ENCODE measurements at places on chromosomes 2 and 18.
A peak's percentile ranks its signal among the peaks of the same experiment; 100 is the strongest.

DNA sequence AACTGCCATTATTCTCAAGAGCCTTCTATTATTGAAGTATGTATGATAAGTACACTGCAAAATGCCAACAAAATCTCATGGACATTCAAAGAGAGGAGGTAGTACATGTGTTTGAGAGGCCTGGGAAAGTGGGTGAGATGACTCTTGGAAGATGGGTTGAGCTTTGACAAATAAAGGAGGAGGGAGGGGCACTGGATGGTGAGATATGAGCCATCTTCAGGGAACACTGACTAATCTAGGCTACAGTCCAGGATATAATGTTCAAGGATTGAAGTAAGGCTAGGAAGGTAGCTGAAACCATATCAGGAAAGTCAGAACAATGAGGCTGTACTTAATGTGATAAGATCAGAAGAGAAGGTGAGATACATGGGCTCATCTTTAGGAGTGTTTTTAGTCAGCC lies 559.7 kb downstream of the ZEB2 start:
- peak; percentile 22 for DNase-seq

DNA sequence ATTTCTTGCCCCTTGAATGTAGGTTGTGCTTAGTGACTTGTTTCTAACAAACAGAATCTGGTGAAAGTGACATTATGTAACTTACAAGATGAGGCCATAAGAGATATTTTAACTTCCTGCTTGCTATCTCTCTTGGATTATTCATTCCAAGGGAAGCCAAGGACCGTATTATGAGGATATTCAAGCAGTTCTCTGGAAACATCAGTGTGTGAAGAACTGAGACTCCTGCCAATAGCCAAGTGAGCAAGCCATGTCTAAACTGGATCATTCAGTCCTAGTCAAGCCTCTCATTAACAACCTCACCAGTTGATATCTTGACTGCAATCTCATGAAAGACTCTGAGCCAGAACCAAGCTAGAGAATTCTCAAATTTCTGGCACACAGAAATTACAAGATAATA lies 765.1 kb upstream of the SLC8A1 start:
- DNase-seq = no peak

DNA sequence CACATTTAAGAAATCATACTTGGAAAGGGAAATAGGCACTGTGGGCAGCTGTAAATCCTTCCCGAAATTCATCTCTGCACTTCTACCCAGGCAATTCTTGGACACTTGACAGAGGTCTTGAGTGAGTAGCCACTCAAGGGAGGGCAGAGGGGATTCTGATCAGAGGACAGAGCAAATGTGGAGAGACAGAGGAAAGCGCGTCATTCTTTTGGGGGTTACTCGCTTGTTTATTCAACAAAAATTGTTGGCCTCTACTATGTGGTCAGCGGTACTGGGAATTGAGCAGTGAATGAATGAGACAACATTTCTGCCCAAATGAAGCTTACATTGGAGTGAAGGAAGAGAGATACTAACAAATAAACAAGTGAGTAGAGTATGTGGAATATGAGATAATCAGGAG lies 41.4 kb upstream of the YES1 start:
- no peak for DNase-seq

DNA sequence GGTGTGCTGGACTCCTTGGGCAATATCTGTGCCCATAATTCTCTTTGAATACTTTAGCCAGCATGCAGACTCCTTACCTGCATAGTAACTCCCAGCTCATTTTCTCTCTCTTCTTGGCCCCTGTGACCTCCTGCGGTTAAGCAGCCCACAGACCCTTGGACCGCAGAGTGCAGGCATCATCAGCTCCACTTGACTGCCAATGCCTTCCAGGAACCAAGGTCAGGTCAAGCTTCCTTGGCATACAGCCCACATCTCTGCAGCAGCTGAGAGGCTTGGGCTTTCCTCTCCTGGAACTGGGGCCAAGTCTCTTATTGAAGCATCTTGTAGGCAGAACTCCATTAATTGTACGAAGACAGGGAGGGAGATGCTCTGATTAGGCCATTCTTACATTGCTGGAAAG lies 130.1 kb upstream of the PIEZO2 start:
- no peak for DNase-seq

DNA sequence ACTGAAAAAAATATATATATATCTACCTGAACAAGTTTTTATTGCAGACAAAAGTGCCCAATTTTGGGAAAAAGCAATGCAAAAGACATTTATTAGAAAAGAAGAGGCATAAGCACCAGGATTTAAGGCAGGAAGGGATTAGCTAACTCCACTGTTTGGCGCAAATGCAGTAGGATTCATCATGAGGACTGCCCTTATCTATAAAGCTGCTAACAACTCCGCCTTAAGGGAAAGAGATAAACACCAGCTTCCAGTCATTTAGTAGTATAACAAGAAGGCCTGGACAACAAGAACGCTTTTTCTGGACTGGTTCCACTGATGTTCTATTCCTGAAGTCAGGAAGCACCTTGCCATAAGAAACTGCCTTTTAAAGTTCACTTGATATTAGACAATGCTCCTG lies 52.9 kb upstream of the FSHR start:
- no peak for DNase-seq

DNA sequence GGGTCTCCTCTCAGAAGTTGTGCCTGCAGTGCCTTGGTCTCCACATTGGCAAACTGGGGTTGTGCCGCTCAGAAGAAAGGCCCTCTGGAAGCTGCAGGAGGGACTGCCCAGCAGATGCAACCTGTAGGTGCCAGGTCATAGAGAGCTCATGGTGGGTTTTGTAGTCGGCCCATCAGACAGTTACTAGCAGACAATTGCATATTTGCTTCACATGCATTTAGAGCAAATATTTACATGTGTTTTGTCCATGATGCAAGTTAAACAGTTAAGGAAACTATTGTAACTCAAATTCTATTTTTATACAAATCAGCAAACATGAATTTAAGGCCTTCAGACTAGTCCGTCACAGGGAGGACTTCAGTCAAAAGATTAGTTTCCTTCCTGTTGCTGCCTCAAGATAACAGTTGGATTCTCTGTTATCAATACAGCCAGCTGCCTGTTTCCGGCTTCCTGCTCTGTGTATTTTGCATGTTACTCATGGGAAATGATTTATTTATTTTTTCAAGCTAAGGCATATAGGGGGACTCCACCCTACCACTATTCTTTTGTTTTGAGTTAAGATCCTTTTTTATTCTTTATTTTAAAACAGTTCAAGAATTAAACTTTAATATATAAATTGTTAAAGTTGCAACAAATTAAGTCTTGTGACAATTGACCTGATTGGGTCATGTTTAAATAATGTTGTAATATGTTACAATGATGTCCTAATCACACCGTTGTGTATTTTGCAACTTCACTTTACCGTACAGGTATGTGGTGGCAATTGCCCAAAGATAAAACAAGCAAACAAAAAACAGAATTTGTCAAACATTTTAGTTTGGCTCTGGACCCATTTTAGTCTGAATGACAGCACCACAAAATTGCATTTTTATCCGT lies 133.5 kb downstream of the SPTBN1 start:
- DNase-seq = no peak

DNA sequence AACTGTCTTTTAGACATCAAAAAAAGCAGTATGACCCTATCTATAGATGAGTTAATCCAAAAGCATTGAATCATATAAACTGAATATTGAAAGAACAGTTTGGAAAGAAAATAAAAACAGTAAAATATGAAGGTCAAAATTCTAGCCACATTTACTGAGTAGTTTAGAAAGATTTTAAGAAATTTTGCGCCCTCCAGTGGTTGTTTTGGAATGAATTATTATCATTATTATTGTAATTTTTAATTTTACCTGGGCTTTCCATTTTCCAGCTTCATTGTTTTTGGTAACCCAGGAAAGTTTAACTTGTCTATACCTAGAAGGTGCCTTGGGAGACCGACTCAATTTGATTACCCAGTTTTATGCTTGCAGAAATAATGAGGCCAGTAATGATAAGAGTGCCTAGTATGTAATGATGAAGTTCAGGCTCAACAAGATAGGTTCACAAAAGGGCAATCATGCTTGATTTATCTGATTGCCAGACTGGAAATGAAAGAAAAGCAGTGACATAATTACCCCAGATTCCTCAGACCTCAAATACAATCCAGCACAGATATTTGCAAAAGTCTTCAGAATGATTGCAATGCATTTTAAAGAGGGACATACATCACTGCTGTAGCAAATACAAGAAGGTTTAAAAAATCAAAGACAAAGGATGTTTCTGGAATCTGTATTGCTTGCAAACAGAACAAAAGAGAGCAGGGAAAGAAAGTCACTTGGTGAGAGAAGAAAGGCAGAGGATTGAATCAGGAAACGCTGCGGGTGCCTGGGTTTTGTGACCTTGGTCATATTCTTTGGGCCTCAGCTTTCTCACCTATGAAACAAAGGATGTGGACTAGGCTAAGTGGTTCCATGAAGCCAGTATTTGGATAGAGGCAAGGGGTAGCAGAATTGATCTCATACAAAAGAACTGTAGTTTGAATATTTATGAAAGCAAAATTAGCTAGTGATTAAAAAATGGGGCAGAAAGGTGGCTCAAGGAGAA lies 153.8 kb downstream of the MAP2 start:
- no peak for DNase-seq

DNA sequence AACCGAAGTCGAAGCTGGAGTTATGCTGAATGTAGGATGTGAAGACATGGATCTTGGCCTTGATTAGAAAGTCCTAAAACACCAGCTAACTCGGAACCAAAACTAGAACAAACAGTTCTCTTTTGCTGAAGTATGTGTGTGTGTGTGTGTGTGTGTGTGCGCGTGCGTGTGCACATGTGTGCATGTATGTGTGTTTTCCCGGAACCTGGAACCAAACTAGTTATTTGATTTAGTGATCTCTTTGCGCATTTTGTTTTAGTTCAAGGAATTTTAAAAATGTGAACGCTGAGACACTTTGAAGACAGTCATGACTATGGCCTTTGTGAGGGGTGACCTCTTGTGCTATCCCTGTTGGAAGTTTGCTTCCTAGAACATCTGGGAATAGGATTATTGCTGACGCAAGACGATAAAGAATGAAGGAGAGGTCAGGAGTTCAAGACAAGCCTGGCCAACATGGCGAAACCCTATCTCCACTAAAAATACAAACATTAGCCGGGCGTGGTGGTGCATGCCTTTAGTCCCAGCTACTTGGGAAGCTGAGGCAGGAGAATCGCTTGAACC lies 23.8 kb downstream of the FHL2 start:
- no peak for DNase-seq

GRCh38 chr2:68769586-68770270 lies 35.1 kb downstream of the ARHGAP25 start:
- no peak for DNase-seq

DNA sequence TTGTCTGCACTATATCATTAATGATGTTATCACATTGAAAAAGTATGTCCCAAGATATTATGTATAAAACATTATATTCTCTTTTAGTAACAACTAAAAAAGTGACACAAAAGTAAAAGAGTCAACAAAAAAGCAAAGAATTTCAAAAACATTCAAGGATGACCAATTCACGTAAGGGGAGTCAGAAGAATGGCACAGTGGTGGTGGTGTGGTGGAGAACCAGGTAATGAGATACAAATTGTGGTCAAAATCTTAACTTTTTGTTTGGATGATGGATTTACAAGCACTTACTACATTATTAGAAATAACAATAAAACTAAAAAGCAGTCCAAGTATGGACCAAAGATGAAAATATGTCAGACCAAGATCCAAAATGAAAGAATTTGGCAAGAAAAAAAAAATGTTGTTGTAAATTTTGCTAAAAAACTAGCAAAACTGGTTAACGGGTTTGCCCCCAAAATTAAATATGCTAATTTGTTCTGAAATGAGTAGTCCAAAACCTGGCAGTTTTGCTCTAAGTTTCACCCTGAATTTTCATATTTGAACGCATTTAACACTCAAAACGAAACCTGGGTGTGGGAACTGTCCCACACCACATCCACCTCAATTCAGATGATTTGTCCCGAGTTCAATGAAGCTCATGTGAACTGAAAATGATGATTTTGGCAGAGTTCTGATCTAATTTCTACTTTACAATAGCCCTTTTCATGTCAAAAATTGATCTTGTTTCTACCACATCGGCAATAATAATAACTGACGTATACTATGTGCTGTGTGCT lies 135.8 kb downstream of the IKZF2 start:
- DNase-seq = no peak

GRCh38 chr2:233108611-233109490 lies 48.7 kb downstream of the INPP5D start:
- no peak for DNase-seq

DNA sequence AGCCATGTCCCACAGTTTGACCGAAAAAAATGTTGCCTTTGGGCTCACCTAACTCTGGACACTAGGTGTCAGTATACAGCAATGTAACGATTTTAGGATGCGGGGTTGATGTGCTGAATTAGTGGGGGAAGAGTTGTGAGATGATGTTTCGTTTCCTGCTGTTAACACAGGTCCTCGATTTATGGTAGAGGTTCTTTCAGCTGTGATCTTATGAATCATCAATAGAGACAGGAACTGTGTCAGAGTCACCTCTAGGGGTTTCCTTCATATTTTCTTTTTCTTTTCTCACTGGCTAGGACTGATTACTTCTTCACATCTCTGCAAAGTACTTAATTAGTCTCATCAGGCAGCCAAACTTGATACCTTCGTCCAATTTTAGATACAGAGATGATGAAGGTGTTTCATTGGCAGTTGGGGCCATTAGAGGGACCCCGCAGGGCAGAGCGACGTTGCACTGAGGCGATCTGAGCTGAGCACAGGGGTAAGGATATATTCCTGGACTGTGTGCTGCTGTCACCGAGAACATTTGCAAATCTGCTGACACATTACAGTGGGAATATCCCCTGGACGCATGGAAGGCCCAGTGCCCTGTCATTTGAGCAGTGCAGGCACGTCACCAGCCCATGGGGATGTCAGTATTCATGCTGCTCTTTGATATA lies 10.2 kb upstream of the MMADHC start:
- DNase-seq = no peak

DNA sequence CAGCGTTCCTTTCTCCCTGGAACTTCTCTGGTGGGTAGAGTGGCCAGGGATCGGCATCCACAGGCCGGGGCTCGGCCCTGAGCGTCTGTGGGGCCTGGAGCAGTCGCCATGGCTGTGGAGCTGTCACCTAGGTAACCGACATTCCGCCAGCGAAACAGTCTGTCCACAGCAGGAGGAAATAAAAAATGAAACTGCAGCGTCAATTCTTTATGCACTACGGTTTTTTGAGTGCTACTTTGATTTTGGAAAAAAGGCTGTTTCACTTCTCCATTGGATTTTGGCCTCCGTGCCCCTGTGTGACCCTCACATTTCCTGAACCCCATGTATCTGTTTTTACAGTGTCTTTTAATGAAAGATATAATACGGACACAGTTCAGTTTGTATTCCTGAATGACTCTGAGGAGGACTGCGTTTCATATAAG lies 163.4 kb downstream of the LDLRAD4 start:
- no peak for DNase-seq

GRCh38 chr18:6132751-6133368 lies 237.5 kb upstream of the TMEM200C start:
- DNase-seq = no peak
